ENCODE measurements at places on chromosomes 13 and 19.

- no peak for DNase-seq
Measured at GRCh38 chr19:3931041-3931440, 1.8 kb upstream of the NMRK2 start.

DNA sequence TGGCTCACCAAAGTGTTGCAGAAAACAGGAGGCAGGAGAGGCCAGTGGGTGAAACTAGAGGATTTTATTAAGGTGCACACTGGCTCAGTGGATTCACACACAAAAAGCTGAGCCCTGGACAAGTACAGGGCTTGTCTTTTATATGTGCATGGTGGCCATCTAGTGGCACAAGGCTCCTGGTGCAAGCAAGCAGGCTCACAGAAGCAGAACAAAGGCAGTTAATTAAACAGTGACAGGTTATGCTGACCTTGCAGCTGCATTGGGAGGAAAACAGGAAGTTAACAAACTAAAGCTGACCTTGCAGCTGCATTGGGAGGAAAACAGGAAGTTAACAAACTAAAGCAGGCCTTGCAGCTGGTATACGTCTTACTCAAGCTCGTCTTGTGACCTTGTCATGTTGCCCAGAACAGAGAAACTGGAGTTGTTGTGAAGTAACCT, 65.3 kb upstream of the ZNF681 start:
- peak; percentile 13 for DNase-seq

GRCh38 chr13:39481491-39481890, 121.5 kb downstream of the LHFPL6 start:
- DNase-seq = no peak

DNA sequence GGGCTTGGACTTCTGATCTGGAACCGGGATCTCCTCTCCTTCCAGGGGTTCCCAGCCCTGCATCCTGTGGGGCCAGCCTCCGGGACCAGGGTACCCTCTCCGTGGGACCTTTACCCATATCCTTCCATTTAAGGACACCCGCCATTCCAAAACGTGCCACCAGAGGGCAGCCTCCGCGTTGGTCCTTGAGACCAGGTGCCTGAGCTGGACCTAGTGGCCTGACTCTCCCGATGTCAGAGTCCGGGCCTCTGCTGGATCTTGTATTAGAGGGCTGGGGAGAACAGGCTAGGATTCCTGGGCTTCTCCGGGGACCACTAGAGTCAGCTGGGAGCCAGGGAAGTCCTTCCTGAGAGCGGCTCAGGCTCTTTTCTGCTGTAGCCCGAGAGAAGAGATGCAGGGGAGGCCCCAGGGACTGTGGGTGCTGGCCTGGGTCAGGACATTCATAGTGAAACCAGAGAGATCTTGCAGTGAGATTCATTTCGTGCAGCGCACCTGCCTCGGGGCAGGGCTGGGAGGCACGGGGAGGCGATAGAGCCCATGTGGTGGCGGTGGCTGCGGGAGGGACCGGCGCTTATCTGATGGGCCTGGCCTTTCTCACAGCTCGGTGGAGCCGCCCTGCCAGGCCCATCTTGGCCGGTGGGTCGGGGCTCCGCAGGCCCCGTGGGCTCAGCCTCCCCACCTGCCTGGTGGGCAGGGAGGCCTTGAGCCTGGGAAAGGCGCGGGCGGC, 9.8 kb upstream of the SLC7A10 start:
- peak; percentile 82 for DNase-seq

- no peak for DNase-seq
Measured at GRCh38 chr13:85666356-85666755, 132.9 kb downstream of the SLITRK6 start.

DNA sequence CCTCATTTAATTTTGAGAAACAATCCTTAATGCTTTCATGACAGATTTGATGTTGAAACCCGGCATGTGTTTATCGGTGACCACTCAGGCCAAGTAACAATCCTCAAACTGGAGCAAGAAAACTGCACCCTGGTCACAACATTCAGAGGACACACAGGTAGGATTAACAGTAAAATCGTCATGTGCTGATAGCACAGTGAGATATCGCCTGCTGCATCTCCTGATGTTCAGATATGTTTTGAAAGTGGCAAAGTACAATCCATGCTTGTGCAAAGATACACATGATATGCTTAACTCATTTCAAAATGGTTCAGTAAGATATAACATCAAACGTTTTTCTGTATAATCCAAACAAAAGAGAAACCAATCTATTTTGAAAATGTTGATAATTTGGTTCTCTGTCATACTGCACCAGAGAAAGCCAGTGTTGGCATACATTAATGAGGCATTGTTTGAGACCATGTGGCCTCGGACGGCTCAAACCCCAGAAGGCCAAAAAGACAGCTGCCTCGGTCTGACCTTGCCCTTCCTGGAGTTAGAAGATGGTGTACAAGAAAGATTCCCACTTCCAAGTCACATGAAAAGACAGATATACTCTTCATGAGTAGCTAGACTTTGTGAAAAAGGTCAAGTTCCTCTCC, 76.2 kb downstream of the DHRS12 start:
- DNase-seq = no peak

DNA sequence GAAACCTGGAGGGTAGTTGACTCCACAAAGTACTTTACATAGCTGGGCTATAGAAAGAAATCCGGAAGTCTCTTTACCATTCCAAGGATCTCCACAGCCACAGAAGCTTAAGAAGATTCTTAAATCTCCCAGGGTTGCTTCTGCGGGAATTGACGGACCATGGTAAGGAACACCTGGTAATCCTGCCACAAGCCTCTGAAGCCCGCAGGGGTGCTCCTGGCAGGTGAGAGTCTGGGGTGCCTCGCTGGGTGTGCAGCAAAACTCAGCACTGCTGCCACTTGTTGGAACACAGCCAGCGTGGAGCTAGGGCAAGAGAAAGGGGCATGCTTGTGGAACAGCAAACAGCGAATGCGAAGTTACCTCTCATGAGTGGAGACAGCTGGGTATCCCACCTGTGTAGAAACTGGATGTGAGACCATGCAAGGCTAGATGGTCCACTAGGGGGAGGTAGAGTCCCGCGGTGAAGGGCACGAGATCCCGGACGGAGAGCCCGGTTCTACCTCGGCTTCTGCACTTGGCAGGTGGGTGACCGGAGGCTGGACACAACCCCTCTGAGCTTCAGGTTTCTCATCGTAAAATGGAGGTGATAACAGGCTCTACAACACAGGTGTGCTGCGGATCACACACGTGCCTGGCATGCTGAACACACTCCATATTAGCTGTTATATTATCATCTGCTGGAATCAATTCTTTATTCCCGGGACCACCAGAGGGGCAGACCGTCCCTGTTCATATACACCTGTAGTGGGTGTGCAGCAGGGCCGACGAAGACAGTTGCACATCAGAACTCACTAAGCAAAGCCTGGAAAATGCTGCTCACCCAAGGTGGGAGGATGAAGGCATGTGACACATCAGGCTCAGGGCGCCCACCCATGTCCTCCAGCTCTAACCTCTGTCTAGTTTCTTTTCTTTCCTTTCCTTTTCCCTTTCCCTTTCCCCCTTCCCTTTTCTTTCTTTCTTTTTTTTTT, 24.1 kb upstream of the UBAC2 start:
- peak; percentile 82 for DNase-seq

GRCh38 chr13:93293710-93294109, 67.1 kb downstream of the GPC6 start:
- no peak for DNase-seq

All from CD4-positive, alpha-beta T cell treated with Interleukin-2 at 100 ng/mL for 4 hours (primary cell).